GM04503 (cell line): ENCODE measurements at places on chromosomes 2 and 18.

GRCh38 chr2:118693287-118693822 is 154.1 kb downstream of the EN1 start:
- DNase-seq = no peak

GRCh38 chr2:232295971-232296370 is 82.6 kb upstream of the ALPP start:
- no peak for DNase-seq

- DNase-seq = no peak
These were observed 85.8 kb downstream of the POLE4 start for GRCh38 chr2:75044291-75044690.

DNA sequence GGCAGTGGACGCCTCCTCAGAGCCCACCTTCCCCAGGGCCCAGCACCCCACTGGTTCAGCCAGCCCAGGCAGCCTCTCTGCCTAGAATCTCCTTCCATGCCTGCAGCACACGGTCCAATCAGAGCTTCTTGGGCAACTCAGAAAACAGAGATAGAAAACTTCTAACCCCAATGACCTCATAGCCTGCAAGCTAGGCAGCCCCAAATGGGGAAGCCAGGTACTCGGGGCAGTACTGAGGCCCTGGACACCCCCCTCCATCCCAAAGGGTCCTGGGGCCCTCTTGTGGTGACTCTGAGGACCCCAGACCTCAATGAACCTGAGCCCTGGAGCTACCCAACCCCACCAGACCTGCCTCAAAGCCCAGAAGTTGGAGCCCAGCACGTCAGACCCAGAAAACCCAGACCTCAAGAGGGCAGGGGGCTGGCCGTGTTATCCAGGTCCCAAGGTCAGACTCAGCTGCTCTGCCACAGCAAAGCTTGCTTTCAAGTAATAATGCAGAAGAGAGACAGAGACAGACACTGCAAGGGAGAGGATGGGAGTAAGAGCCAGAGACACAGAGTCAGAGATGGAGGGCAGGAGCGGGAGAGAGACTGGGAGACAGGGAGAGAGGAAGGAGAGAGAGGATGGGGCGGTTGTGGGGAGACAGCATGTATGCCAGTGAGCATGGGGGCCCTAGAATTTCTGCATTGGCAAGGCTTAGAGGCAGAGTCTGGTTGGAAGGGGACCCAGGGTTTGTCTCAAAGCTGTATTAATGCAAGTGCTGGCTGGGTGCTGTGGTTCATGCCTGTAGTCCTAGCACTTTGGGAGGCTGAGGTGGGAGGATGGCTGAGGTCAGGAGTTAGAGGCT is 28.2 kb downstream of the SERTAD2 start:
- DNase-seq = no peak

DNA sequence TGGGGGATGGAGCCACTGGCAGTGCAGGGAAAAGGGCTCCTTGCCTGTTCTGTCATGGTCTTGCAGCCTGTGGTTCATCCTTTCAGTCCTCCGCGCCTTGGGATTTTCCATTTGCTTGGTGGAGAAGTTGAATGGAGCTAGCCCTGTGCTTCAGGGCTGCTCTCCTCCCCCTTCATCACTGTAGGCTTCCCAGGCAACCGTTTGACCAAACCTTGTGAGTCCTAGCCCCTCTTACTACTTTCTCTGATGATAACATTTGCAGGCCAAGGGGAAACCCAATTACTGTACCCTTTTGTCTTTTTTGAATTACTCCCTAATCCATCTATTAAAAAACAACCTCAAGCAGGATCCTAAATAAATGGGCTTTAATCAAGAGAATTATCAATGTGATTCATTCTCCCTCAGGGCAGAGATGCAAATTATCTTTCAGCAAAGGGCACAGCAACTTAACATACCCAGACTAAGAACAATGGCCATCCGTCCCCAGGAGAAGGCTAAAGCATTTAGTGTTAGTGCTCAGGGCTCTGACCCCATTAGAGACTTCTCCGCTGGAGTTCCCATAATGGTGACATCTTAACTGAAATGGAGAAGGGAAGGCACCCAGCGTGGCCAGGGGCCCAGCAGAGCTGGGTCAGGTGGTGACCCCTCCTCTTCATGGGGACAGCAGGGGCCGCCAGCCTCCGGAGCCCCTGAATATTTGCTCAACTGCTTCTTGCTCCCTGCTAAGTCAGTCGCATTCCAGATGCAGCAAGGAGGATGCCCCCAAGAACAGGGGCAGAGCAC is 40.7 kb downstream of the RHOB start:
- DNase-seq = no peak

GRCh38 chr2:15494877-15495276 is 66.3 kb downstream of the NBAS start:
- no peak for DNase-seq

DNA sequence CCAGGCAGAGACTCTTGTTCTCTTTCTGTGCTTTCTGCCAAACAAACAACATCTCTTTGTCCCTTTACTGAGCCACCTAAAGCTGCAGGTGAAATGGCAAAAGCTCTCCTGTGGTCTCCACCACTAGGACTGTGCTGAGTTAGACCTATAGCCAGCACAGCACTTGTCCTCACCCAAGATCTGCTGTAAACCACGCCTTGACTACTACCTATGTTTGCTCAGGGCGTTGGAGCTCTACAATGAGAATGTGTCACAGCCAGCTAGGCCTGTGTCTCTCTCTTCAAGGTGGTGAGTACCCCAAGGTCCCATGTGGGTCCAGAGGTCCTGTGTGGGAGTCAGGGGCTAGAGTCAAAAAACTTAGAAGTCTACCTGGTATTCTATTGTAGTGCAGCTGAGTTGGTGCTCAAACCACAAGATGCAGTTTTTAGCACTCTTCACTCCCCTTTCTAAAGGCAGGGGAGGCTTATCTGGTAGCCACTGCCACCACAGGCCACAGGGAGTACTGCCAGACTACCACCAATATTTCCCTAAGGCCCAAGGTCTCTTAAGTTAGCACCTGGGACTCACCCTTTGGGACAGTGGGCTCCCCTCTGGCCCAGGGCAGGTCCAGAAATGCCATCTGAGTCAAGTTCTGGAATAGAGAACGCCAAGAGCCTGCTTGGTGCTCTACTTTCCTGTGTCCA is 96.8 kb upstream of the RPRM start:
- no peak for DNase-seq

DNA sequence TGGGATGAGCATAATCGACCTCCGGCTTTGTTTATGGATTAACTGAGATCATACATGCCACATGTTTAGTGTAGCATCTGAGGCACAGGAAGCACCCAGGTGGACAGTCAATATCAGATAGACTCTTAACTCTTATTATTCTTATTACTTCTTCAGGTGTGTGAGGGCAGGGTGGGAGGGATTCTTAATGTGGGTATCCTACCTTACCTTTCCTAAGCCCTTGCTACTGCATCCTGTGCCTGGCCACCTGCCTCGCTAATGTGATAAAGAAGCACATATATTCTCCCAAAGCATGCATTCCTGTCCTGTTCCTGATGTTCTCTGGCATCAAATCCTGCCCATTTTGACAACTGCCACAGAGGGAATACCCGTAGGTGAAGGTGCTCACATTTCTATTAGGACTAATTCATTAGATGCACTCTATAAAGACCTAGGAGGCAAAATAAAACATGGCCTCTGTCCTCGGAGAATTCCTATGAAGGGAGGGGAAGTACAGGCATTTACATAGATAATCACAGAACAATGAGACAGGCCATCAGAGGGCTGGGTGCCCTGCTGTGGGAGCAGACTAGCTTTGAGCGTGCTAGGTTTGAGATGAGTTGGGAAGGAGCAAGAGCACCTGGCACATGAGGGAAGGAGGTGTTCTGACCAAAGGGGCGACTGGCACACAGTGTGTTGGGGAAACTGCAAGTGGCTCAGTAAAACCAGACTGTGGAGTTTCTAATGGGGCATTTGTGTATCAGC is 19.5 kb upstream of the CELF4 start:
- DNase-seq = no peak
